GM12865 (cell line): ENCODE measurements at places on chromosomes 1 and 21.
A peak's percentile ranks its signal among the peaks of the same experiment; 100 is the strongest.

- peak; percentile 36 for DNase-seq
These were observed 22.0 kb downstream of the SELL start for GRCh38 chr1:169689395-169689794.

DNA sequence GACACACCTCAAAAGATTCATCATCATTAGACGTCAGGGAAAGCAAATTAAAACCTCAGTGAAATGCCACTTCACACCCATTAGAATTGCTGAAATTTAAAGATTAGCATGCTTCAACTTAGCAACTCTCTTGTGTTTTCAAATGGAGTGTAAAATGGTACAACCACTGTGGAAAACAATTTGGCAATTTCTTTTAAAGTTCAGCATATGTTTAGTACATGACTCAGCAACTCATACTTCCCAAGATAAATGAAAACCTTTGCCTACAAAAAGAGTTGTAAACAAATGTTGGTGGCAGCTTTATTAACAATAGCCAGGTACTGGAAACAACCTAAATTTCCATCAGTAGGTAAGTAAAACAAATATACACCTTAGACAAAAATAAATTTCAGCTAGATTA lies 42.7 kb downstream of the ST3GAL3 start:
- no peak for DNase-seq

- DNase-seq = no peak
These were observed 146.9 kb downstream of the SLC30A10 start for GRCh38 chr1:219781491-219781890.

DNA sequence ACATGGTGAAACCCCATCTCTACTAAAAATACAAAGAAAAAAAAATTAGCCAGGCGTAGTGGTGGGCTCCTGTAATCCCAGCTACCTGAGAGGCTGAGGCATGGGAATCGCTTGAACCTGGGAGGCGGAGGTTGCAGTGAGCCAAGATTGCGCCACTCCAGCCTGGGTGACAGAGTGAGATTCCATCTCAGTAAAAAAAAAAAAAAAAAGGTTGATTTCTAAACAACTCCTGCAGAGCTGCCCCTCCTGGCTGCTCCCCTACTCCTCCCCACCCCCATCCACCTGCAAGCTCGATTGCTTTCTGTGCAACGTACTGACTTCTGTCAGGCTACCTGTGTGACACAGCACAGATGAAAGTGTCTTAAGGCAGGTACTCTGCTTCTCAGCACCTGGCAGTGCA lies 13.3 kb downstream of the ETV3L start:
- DNase-seq = no peak

DNA sequence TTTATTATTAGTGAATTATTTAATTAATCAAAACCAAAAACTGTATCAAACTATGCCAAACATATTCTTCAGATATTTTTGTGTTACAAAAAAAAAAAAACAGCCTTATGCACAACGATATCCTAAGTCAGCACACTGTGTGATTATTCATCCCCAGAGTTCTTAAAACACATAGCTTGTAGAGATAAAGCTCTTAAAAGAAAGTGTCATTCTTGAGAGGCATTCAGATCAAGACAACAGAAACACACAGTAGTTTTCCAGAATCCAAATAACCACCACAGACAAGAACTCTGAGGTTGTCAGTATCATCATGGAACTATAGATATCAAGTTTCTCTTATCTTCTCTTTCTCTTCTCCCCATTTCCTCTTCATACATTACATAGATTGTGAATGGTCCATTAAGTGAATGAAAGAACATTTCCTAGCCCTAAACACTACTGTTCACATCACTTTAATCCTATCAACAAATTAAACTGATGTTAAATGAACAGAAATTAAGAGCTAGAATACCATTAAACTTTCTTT lies 13.5 kb downstream of the ZZZ3 start:
- no peak for DNase-seq

DNA sequence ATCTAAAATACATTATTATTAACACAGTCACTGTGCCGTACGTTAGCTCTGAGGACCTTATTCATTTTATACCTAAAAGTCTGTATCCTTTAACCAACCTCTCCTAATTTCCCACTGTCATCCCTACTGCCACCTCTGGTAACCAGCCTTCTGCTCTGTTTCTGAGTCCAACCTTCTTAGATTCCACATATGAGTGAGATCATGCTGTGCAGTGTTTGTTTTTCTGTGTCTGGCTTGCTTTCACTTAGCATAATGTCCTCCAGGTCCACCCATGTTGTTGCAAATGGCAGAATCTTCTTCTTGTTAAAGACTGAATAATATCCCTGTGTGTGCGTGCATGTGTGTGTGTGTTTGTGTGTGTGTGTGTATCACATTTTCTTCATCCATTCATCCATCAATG lies 64.2 kb downstream of the ETS2 start:
- no peak for DNase-seq

DNA sequence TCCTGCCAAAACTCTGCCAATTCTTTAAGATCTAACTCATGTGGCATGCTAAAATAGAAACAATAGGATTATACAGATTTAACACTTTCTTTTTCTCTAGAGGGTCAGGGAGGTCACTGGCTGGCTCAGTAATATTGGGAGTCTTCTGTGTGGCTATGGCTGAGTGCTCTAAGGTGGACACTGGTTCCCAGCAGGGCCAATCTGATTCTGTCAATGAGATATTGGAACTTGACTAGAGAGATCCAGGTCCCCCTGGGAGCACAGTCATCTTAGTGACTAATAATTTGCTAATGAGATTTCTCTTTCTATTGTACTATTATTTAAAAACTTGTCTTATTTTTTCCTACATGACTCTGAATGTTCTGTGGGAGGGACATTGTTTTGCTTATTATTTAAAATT lies 69.1 kb upstream of the ZP4 start:
- no peak for DNase-seq

DNA sequence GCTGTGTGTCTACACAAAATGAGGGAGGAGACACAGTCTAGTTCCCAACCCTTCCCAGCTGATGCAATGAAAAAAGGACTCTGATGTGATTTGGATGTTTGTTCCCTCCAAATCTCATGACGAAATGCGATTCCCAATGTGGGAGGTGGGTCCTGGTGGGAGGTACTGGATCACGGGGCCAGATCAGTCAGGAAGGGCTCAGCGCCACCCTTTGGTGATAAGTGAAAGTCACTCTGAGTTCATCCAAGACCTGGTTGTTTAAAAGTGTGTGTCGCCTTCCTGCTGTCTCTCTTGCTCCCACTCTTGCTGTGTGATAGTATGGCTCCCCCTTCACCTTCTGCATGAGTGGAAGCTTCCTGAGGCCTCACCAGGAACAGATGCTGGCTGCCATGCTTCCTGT lies 63.2 kb downstream of the GNG4 start:
- no peak for DNase-seq

GRCh38 chr1:51726051-51726450 lies 109.2 kb downstream of the OSBPL9 start:
- DNase-seq = no peak

DNA sequence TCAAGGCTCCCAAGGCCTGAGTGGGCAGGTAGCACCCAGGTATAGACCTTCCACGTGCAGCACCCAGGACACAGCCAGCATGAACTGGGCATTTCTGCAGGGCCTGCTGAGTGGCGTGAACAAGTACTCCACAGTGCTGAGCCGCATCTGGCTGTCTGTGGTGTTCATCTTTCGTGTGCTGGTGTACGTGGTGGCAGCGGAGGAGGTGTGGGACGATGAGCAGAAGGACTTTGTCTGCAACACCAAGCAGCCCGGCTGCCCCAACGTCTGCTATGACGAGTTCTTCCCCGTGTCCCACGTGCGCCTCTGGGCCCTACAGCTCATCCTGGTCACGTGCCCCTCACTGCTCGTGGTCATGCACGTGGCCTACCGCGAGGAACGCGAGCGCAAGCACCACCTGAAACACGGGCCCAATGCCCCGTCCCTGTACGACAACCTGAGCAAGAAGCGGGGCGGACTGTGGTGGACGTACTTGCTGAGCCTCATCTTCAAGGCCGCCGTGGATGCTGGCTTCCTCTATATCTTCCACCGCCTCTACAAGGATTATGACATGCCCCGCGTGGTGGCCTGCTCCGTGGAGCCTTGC lies 1.7 kb downstream of the GJB4 start:
- DNase-seq = no peak

GRCh38 chr1:194071205-194071604 lies 884.8 kb upstream of the B3GALT2 start:
- no peak for DNase-seq

DNA sequence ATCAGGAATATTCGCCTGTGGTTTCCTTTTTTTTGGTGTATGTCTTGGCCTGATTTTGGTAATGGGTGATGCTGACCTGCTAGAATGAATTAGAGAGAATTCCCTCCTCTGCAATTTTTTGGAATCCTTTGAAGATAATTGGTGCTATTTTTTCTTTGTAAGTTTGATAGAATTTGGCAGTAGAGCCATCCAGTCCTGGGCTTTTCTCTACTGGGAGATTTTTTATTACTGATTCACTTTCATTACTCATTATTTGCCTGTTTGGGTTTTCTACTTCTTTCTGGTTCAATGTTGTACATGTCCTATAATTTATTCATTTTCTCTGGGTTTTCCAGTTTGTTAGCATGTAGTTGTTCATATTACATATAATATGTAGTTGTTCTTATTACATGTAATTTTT lies 48.7 kb downstream of the NTMT2 start:
- DNase-seq = no peak

DNA sequence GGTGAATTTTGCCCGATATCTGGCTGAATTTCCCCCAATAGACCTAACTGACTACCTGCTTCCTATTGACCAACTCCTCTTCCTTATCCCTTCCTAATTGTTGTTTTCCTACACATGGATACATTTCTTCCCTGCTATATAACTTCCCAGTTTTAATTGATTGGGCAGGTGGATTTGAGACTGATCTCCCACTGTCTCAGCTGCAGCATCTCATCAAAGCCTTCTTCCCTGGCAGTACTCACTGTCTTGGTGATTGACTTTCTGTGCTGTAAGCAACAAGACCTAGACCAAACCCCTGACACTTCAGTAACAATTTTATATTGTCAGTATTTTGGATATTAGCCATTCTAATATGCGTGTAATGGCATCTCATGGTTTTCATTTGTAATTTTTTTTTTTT lies 11.3 kb upstream of the PLA2G2A start:
- no peak for DNase-seq

- DNase-seq = no peak
These were observed 20.0 kb downstream of the FOXD3 start for GRCh38 chr1:63342402-63342801.

GRCh38 chr1:156540955-156541354 lies 31.4 kb downstream of the IQGAP3 start:
- DNase-seq = no peak

DNA sequence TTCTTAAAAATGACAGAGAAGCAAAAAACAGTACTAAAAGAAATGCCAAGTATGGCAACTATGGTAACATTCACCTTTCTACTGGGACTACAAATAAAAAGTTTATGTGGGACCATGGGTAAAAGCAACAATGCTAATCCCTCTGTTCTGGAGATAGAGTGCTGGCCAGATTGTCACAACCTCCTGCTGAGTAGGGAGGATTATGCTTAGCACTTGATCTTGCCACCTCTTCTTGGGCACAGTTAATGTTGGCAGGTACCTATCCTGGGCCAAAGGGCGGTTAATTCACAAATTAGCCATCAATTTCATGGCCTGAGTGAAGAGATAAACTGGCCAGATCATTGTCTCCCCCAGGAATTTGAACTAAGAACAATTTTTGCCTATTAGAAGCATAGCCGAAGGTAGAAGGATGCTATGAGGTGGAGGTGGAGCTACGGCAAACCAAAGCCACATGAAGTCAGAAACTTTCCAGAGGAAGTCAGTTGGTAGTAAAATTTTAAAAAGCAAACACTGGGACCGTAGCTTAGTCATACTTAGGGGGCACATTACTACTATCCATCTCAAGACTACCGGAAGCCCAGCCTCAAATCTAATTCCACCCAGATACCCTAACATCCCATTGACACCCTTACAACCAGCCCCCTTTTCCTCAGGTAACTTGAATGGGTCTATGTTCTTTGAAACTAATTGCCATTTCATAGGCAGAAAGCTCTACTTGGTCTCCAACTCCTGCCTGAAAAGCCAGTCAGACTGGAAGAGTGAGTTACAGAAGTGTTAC lies 2.7 kb downstream of the SCYL3 start:
- peak; percentile 60 for DNase-seq

DNA sequence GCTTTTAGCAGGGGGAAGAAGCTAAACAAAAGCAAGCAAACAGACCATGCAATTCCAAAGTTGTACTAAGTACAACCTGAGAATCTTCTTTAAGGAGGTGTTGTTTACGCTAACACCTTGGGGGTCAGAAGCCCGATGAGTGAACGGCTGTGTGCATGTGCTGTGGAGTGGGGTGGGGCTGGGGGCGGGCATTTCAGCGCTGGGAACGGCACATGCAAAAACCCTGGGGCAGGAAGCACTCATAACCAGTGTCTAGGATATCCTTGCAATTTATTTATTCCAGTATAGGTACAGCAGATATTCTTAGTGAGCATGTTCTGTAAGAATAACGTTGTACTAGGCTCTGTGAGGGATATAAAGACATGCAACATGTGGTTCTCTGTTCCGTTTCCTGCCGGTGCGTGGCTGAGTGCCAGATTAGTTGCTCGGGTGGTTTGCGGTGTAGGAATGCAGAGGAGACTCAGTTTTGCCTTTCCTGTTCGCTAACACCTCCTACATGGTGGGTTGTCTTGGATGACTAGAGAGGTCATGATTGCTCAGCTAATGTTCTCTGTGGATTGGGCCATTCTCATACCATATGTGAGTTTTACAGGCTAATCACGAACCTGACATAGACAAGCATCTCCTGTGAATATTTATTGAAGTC lies 3.7 kb downstream of the FASLG start:
- DNase-seq = peak; percentile 73

GRCh38 chr1:157958263-157958662 lies 35.2 kb upstream of the KIRREL1 start:
- DNase-seq = no peak

DNA sequence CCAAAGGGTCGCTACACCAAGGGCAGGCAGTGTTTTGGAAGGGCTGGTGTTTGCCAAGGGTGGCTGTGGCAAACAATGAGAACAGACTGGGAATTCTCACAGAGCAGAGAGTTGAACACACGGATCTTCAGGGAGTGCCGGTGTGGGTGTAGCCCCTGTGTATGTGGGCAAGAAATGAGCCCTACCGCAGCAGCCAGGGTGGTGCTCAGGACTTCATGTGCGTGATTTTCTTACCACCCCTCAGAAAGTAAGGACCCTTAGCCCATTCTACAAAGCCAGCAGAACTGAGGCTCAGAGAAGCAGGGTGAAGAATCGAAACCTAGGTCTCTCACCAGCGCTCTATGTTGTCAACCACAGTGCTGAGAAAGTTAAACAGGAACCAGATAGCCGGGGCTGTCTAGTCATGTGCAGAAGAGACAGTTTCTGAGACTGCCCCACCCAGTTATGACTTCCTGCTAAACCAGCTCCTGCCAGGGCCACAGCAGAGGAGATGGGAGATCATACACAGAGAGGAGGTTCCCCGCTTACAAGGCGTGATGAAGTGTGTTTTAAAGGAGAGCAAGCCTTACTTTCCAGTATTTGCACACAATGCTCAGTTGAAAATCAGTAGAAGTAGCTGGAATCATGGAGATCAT lies 21.9 kb upstream of the MORC3 start:
- DNase-seq = peak; percentile 95

GRCh38 chr1:21292503-21292983 lies 2.3 kb upstream of the ECE1 start:
- no peak for DNase-seq
